ENCODE measurements at places on chromosomes 4 and X.

DNA sequence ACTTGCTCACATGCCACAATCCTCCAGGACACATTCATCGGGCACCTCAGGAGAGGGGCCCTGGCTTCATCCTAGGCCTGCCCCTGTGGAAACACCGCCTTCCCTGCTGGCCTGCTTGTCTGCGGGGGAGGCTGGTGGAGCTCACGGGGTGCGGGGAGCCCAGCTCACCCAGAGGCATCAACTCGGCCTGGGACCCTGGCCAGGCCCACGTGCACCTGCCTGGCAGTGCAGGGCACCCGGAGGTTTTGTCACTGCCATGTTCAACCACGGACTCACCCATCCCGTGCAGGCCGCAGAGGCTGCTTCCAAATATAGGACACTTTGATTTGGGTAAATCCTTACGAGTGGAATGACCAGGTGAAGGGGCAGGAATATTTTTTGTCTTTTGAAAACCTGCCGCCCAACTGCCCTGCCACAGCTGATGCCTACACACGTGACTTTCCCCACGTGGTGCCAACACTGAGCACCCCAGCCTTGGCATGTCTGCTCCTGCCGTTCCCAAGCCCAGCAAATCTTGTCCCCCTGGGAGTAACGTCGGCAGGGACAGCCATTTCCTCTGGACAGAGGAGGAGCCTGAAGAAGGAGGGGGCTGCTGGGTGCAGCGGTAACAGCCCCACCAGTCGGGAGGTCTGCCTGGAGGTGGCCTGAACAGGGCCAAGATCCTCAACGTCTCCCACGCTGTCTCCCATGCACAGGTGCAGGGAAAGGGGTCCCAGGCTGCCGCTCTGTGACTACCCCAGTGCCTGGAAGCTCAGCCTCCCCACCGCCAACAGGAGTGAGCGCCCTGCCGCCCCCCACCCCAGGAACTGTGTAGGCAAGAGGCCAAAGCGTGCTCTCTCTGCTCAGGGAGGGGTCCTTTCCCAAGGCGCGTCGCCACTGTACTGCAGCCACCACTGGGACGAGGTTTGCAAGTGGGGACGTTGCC, 8.5 kb downstream of the MXD4 start:
- DNase-seq: no peak

- no peak for DNase-seq
These were observed 1381.5 kb upstream of the AGA start for GRCh38 chr4:178823673-178824295.

- DNase-seq: no peak
These were observed 1588.4 kb downstream of the STIM2 start for GRCh38 chr4:28449085-28449484.

DNA sequence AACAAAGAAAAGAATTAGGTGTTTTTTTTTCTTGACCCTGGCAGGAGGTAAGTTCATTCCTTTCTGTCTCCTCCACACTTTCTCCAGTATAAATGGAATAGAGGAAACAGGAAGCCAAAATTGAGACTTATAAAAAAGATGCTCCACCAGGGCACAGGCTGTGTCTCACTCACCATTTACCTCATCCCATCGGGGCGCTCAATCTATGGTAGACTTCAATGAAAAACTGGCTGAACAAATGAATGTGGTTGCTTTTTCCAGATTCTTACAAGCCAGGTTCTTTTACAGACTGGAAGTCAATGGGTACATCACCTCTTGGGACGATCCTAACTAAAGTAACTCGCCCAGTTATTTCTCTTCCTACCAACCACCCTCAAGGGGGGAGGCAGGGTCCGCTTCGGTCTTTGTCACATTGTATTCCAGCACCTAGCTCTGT, 685 bp downstream of the COMMD8 start:
- DNase-seq: no peak

DNA sequence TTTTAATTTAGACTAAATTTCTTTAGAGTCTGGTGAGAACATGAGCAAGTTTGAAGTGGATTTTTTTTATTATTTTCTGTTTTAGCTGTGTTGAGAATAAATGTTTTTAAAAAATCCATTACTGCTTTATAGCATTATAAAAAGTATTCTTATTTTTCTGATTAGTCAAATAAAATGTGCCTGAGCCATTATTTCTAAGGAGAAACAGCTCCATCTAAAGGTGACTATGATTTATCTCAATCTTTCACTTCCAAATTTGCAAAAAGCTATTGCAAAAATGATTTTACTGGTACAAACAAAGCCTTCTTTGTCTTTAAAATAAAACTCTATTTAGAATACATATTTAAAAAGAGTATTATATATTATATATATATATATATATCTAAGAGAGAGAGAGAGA, 959.2 kb downstream of the FAM133A start:
- DNase-seq: no peak

GRCh38 chr4:87971866-87972265, 3.6 kb upstream of the SPP1 start:
- DNase-seq: no peak

DNA sequence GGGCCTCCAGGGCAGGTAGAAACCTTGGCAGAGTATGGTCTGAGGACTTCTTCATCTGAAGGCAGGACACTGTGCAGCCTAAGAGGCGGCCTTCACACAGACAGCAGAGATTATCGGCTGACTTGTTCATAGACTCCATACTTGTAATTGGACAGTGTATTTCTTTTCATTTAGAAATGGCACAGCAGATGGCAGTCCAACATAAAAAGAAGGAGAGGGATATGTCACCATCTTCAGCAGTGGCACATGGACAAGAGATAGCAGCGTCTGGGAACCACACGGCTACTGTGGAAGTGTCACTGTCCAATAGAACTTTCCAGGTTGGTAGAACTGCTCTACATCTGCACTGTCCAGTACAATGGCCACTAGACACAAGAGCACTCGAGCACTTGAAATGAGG, 21.7 kb upstream of the GEMIN8 start:
- DNase-seq: no peak

- DNase-seq: no peak
These were observed 325.9 kb downstream of the EPHA5 start for GRCh38 chr4:65344278-65344825.

DNA sequence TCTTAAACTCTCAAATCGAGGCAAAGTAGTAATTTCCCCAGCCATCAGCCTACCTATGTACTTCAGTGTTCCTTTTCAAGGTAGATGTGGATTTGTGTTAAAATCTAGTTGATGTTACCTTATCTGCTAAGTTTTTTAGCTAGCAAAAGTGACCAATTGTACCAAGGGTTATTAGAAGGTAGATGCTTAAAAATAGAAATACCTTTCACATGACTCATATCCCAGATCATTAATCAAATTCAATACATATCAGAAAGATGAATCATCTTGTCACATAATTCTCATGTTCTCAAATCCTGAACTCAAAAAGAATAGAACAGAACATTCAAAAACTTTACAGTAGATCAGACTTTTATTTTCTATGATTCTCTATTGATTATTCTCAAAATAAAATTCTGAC, 3.5 kb downstream of the ENAM start:
- DNase-seq: no peak

DNA sequence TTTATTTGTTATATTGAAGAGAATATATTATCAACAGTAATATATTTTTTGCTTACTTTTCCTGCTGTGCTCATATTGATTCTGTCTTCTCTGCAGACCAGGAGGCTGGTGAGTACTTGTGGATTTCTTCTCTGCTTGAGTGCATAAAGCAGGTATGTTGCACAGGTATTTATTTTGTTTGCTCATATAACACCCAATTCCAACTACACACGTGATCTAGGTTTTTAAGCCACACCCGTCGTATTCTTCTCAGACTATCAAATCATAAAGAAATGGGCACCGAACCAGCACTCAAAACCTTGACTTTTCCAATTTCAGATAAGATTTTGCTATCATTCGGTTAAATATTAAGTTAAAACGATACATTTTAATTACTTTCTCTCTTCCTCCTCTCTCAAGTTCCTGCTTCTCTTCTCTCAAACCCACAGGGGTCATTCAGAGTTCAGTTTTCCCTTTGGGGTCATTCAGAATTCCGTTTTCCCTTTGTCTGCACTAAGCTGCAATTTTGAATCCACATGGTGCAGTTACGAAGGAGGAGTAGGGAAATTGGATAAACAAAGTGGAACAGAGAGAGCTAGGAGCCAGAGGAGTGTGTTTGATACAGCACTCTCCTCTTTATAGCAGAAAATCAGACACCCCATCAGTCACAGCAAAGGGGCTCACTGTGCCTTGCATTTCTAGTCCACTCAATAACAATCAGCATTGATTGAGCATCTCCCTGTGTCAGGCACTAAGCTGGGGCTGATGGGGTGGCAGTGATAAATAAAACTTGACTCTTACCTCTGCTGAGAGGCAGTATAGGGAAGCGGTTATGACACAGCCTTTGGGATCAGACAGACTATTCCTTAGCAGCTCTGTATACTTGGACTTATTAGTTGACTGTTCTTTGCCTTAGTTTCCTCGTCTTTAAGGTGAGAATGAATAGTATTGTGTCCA, at the start of gene ADH1C:
TSS of gene ADH1C (minus strand) at position 145 of the 936 bp plus-strand sequence. CDS start at position 74, 71 bp downstream.
- no peak for DNase-seq

DNA sequence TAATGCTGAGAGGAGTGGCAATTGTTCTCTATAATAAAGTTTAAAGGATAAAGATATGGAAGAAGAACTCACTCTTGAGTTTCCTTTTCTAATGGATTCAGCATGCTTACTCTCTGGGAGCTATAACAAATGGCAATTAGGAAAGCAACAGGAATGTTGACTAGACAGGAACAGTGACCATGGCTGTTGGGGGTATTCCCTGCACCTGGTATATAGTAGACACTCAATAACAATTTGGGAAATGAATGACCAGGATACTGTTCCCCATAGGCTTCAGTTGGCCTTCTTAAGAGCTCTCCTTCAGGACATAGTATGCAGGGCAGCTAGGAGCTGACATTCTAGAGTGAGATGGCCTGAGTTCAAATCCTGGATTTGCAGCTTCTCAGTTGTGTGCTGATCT, 1.8 kb downstream of the LIMCH1 start:
- no peak for DNase-seq

DNA sequence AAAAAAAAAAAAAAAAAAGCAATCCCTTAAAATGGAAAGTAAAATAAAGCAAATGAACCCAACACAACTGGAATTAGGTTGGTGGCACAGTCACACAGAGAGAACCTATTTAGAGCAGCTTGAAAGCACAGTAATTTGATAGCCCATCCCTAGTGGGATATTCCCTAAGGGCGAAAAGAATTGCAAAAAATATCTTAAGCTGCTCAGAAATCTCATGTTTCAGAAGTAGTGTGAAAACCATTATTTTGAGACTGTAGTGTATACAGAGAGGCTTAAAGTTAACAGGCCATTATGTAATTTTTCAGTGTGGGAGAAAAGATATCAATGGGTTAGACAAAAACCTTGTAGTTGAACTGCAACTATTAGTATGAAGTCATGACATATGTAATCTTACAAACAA, 40.0 kb upstream of the DHX15 start:
- DNase-seq: no peak

- DNase-seq: no peak
These were observed 60.9 kb downstream of the CRLF2 start for GRCh38 chrX:1151378-1152077.

DNA sequence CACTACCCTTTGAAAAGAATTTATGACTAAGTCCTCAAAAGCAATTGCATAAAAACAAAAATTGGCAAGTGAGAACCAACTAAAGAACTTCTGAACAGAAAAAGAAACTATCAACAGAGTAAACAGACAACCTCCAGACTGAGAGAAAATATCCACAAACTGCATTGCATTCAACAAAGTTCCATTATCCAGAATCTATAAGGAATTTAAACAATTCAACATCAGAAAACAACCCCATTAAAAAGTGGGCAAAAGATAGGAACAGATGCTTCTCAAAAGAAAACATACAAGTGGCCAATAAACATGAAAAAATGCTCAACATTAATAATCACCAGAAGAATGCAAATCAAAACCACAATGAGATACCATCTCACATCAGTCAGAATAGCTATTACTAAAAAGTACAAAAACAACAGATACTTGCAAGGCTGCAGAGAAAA, 130.2 kb downstream of the GASK1B start:
- DNase-seq: no peak

DNA sequence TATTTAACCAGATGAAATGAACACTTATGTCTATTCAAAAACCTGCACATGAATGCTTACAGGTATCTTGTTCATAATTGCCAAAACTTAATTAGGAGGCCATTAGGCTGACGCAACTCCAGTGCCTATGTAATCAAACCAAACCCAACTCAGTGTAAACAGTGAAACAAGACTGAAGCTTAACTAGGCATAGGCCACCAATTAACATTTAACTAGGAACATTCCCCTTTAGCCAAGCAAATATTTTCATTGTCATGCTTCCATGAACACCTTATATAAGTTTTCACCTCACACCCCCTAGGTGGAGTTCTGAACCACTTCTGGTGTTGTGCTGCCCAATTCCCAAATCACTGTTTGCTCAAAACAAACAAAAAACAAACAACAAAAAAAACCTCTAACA, 686.0 kb downstream of the STPG2 start:
- DNase-seq: no peak

Measured in activated CD8-positive, alpha-beta T cell treated with anti-CD3 and anti-CD28 coated beads for 36 hours (primary cell).